ENCODE measurements at places on chromosomes 1 and 21.

GRCh38 chr1:198232940-198233675 is 76.3 kb downstream of the NEK7 start:
- no peak for DNase-seq

DNA sequence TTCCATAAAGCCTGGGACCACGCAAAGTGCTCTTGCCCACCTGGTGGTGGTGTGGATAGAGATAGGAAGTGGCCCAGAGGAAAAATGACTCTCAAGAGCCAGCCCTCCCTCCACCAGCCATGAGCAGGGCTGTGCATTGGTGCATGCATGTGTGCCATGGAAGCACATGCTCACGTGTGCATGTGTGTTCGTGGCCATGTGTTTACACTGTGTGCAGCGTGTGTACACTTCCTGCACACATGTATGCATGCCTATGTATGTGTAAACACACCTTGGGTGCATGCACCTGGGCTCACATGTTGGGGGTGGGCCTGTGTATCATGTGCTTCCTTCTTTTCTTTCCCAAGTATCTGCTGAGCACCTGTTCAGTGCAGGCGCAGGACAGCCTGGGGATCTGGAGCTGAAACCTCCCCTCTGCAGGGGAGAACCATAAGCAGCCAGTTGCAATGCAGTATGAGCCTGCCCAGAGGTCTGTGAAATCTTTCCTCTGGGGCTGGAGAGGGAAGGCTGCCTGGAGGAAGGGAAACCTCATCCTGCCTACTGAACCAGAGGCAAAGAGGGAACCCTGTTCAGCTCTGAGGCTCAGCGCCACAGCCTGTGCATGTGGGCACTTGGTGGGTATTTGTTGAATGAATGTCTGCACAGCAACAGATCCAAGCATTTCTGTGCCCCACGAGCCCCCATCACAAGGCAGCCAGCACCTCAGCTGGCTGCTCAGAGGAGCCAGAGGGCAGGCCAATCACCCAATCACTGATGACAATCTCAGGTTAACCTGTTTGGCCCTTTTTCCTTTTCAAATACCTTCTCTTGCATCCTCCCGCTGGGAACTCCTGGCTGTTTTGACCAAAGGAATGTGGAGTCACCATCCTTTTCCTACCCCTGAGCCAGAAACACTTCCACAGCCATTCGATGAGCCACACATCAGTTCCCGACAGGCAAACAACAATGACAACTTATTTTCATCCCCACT is 327.0 kb downstream of the NPHP4 start:
- no peak for DNase-seq

GRCh38 chr1:78553859-78554258 is 63.1 kb downstream of the PTGFR start:
- no peak for DNase-seq

- no peak for DNase-seq
Measured at GRCh38 chr1:1308756-1309250, 406 bp downstream of the PUSL1 start.

Measured in bone marrow (tissue), 2 donors.